ENCODE measurements at places on chromosomes 3 and 15.

- ATAC-seq, result no peak
Measured at GRCh38 chr3:128338536-128339330, 128.0 kb downstream of the DNAJB8 start.

DNA sequence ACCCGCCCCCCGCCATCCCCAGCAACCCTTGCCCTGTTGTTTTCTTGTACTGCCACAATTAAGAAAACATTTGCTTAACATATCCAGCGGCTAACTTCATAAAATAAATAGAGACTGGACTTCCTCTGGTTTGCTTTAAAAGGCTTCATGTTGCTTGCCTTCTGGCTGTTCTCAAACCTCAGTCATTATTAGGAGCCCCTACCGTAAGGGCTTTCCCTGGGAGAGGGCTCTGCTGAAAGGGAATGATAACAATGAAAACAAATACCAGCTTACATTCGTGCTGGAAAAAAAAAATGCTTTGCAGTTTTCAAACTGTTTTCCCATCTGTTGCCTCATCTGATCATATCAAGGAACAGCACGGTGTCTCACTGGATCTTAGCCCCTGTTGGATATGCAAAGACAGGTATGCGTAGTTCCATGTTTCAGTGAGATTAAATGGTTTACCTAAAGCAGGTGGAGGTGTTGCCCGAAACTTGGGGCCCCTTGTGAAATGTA is 77.2 kb upstream of the VGLL4 start:
- ATAC-seq, result no peak

GRCh38 chr3:42459151-42459550 is 43.3 kb upstream of the VIPR1 start:
- ATAC-seq, result no peak

- ATAC-seq, result no peak
Measured at GRCh38 chr3:116905794-116906193, 196.2 kb downstream of the TUSC7 start.

DNA sequence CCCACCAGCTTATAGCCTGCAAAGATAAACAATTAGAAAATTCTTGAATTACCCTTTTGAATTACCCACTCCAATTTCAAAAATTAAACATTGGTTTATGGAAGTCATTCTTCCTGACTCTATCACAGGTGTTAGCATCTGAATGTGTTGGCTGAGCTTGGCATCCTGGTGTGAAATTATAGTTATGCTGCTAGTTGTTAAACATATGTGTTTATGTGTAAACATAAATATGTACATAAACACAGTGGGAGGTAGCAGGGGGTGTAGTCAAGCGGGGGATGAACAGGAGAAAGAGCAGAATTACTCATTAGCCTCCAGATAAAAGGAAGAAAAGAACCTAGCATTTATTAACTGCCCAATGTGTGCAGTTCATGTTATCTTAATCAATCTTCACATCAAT is 530.2 kb downstream of the MCTP2 start:
- ATAC-seq, result no peak

DNA sequence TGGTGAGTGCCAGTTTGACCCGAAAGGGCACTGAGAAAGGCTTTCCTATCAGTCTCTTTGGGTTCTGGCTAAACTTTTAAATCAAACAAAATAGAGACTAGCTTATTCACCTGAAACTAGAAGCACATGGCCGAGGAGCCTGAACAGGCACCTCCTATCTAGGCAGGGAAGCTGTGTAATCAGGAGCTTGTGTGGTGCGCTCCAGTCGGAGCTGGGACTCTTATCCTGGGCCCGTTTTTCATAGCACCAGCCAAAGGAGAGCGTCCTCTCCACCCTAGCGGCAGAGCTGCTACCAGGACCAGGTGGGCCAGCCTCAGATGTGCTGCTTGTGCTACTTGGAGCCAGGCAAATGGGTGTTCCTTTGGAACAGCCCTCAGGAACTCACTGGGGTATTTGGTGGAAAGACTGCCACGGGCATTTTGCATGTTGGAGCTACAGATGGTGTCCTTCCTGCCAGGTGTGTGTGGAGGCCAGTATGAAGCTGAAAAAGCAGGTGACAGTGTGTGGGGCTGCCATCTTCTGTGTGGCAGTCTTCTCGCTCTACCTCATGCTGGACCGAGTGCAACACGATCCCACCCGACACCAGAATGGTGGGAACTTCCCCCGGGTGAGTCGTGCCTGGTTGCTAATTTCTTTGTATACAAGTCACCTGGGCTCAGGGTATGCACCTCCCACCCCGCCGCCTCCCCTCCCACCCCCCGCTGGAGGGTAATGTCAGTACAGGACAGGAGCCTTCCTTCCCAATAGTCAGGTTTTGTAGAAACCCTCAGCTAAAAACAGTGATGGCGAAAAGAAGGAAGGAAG is 833 bp downstream of the MAN2A2 start:
- peak; percentile 1 for ATAC-seq

GRCh38 chr3:49711489-49711888 is 8.0 kb downstream of the AMIGO3 start:
- no peak for ATAC-seq

DNA sequence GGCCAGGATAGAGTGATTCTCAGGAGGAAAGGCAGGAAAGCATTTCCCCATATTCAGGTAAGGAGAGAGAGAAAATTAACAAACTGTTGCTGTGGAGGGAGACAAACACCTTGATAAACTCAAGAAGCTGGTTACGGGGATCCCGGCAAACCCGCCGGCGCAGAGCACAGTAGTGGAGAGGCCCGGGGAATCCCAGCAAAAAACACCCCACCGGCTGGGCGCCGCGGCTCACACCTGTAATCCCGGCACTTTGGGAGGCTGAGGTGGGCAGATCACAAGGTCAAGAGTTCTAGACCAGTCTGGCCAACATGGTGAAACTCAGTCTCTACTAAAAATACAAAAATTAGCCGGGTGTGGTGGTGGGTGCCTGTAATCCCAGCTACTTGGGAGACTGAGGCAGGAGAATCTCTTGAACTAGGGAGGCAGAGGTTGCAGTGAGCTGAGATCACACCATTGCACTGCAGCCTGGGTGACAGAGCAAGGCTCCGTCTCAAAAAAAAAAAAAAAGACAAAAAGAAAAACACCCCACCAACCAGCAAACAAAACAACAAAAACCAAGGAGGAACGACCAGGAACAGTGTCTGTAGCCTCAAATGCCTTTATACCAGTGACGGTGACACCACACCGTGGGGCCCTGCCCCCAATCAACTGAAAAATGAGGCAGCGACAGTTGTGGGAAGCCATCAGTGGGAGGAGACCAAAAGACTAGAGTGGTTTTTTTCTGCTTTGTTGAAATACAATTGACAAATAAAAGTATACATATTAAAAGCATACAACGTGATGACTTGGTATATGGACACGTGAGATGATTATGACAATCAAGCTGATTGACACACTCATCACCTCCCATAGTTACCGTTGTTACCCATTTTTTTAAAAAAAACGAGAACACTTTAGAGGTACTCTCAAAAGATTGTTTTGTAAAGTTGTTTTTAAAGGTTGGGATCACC is 40.2 kb upstream of the IDH2 start:
- no peak for ATAC-seq

DNA sequence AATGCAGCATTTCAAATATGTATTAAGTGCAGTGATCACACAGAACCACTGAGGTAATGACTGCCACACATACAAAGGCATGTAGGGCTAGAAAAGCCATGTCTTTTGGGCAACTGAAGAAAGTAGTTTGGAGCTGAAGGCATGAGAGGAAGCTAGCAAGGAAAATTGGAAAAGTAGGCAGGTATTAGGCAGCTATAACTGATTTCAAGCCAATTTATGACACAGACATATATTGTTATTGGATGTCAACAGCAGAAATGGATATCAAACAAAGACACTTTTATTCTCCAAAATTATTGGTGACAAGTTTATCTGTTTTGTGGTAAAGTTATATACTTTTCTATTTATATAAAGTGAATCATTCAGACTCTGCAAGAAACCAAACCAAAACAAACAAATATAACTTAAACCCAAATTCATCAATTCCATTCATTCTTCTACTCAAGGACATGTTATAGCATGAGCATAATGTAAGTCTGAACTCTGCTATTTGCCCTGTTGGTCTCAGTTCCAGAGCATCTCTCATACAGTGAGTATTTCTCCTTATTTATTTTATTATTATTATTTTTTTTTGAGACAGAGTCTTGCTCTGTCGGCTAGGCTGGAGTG is 307.4 kb upstream of the COL8A1 start:
- ATAC-seq, result no peak

- ATAC-seq, result no peak
Measured at GRCh38 chr3:55554634-55555425, 67.7 kb upstream of the WNT5A start.

- ATAC-seq, result no peak
Measured at GRCh38 chr3:31213869-31214486, 318.7 kb upstream of the STT3B start.

GRCh38 chr3:144097163-144097562 is 125.5 kb downstream of the DIPK2A start:
- no peak for ATAC-seq

- ATAC-seq, result no peak
Measured at GRCh38 chr15:35117543-35118265, 32.6 kb upstream of the NANOGP8 start.

- ATAC-seq, result no peak
Measured at GRCh38 chr3:170471149-170471548, 52.5 kb downstream of the CLDN11 start.

DNA sequence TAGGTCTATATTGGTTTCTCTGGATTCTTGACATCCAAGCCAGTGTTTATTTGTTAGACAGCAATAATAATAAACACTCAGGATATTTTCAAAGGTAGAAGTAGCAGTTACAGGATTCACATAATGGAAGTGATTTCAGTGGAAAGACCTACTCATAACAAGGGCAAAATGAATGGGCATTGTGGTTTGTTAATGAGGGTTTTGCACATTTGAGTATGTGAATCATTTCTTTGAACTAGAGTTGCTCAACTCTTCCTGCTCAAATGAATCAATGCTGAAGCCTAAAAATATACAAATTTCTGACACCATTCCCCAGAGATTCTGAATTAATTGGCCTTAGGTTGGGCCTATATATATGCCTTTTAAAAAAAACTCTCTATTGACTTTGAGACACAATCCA is 4.1 kb upstream of the COL6A5 start:
- ATAC-seq, result no peak

DNA sequence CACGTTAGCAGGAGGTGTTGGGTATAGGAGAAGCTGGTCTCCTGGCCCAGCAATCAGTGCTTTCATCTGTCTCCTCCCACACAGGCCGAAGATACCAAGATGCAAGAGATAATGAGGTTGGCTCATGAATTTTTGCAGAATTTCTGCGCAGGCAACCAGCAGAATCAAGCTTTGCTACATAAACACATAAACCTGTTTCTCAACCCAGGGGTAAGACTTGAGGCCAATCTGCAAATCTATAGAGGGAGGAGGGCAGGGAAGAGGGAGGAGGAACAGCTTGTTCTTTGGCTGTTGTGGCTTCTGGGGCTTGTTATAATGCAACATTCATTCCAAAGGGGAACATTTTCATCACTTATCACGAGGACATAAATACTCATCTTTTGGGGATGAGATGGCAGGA is 195.3 kb downstream of the ITPR1 start:
- ATAC-seq, result no peak

- ATAC-seq, result no peak
Measured at GRCh38 chr3:14906355-14906971, 40.9 kb upstream of the NR2C2 start.

DNA sequence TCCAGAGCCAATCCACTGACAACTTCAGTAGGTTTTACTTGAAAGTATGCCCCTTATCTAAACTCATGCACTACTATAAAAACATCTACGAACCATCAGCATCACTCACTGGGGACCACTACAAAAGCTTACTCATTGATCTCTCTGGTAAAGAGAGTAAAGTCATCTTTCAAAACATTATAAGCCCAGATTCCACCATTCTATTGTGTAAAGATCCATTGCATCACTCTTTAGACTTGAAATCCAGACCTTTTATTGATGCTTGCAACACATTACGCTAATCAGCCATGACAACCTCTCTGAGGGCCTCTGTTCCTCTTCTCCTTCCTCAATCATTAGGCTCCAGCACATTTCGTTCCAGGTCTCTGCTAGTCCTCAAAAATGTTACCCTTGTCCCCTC is 248.9 kb upstream of the WNT5A start:
- no peak for ATAC-seq

- ATAC-seq, result no peak
Measured at GRCh38 chr3:87461036-87461435, 184.7 kb upstream of the POU1F1 start.

GRCh38 chr15:101091080-101092017 is 160.5 kb downstream of the CHSY1 start:
- no peak for ATAC-seq
